ENCODE measurements at places on chromosomes 3 and 15. TPM values are rescaled to one million over a fixed set of nuclear protein-coding genes. Genes with fewer than 3 reads are reported as not detected.
A peak's percentile ranks its signal among the peaks of the same experiment; 100 is the strongest.

The EHHADH gene
- 5.6 TPM for total RNA-seq

The ANKUB1 gene
- total RNA-seq = not detected

The BCL2A1 gene
- total RNA-seq = not detected

The DNAH1 gene
- 1.2 TPM for total RNA-seq

- no peak for DNase-seq
Observed at GRCh38 chr3:58622892-58623291, 43.7 kb downstream of the FAM3D start.

- DNase-seq = no peak
Observed at GRCh38 chr15:65460741-65461347, 38.1 kb upstream of the IGDCC4 start.

DNA sequence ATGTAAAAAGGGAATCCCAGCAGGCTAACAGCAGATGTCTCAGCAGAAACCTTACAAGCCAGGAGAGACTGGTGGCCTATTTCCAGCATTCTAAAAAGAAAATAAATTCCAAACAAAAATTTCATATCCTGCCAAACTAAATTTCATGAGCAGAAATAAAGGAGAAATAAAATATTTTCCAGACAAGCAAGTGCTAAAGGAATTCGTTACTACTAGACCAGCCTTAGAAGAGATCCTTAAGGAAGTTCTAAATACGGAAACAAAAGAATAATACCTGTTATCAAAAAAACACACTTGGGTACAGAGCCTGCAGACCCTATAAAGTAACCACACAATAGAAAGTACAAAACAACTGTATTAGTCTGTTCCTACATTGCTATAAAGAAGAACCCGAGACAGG lies 41.4 kb downstream of the HDGFL3 start:
- DNase-seq = no peak

- DNase-seq = no peak
Observed at GRCh38 chr15:40296561-40297230, 11.0 kb downstream of the PLCB2 start.

- no peak for DNase-seq
Observed at GRCh38 chr15:101012326-101013200, 93.4 kb downstream of the LRRK1 start.

GRCh38 chr3:116444819-116445310 lies 422 bp downstream of the LSAMP start:
- peak; percentile 18 for DNase-seq

All from MG63 (cell line).